ENCODE measurements at places on chromosomes 5 and 9.
A peak's percentile ranks its signal among the peaks of the same experiment; 100 is the strongest.

GRCh38 chr9:38176251-38176650 lies 107.2 kb upstream of the SHB start:
- DNase-seq, result no peak

DNA sequence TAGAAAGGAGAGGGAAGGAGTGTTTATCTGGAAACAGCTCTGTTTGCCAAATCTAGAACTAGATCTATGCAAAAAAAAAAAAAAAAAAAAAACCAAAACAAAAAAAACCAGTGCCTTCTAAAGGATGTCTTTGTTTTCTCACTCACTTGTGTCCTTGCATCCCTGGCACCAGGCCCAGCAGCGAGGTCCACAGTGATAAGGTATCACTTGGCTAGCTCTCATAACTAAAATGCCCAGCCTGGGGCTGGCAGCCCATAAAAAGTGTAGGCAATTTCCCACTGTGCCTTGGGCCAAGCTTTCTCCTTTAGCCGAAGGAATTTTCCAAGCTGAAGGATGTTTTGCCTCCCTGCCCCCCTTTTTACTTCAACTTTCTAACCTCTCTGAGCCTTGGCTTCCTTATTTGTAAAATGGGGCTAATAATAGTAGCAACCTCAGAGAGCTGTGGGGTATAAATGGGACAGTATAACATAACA lies 20.8 kb downstream of the RGS3 start:
- DNase-seq, result no peak

DNA sequence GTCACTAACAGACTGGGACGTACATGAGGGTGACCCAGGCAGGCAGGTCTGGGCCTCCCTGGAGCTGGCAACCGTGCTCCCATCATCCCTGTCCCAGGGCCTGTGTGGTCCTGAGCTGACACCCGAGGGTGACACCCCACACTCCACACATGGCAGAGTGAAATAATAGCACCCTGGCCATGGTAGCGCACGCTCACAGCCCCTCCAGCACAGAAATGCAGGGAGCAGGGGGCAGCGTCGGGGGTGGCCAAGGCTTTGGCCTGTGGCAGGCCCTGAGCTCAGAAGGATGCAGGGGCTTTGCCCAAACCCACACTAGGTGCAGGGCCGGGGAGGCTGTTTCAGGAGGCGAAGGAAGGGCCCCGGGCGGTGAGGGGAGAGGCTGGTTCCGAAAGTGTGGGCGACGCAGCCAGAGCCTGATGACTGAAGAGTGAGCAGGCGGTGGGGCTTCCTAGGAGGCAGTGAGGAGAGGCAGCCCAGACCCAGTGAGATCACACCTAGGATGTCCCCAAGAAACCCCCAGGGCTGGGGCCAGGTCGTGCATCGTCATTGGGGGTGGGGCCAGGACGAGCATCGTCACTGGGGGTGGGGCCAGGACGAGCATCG lies 12.9 kb downstream of the OR2V2 start:
- DNase-seq, result peak; percentile 44

- DNase-seq, result no peak
Observed at GRCh38 chr9:71108937-71109336, 12.5 kb downstream of the TRPM3 start.

- no peak for DNase-seq
Observed at GRCh38 chr9:114108016-114108833, 9.1 kb upstream of the KIF12 start.

DNA sequence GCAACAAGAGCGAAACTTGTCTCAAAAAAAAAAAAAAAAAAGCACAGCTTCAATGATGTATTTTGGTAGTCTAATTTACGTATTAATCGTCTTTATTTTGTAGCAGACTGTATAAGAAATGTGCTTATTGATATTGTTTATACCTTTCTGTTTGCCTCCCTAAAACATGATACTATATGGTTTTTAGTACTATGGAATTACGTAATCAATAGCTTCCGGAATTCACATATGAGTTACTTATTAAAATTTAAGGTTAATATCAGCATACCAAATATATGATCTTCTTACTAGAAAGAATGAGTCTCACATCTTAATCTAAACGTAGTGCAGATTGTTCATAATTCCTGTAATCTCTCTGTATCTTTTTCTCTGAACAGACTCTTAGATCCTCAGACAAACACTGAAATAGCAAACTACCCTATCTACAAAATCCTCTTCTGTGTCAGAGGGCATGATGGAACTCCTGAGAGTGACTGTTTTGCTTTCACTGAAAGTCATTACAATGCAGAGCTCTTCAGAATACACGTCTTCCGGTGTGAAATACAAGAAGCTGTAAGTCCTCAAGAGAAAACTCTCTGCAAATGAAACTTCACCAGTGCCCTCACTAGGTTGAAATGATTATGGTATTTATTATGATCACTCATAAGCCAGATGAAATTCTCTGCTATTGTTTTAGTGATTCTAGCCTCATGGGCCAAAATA lies 44.4 kb upstream of the GPR21 start:
- no peak for DNase-seq

- no peak for DNase-seq
Observed at GRCh38 chr5:41683181-41683580, 172.8 kb upstream of the PLCXD3 start.

DNA sequence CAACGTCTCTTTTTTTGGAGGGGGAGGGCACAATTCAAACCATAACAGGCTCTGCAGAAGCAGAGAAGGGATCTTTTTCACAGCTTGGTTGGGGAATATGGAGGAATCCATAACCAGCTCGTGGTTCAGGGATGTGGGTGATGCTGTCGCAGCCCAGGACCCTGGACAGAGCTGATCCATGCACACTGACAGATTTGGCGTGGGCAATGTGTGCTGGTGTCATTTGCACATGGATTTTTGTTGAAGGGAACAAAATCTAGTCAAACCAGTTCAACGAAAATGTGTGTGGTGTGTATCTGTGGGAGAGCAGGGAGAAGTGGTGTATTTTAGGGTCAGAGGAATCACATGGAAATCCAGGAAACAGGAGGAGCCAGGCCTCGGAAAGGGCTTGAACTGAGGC lies 4.2 kb downstream of the DOCK2 start:
- DNase-seq, result no peak

- DNase-seq, result no peak
Observed at GRCh38 chr9:116549061-116549664, 137.9 kb upstream of the TRIM32 start.

- DNase-seq, result no peak
Observed at GRCh38 chr9:131545003-131545785, at the start of gene PRRT1B. TSS of gene PRRT1B (plus strand) at chr9:131545523. CDS start at chr9:131545616, 93 bp downstream.

DNA sequence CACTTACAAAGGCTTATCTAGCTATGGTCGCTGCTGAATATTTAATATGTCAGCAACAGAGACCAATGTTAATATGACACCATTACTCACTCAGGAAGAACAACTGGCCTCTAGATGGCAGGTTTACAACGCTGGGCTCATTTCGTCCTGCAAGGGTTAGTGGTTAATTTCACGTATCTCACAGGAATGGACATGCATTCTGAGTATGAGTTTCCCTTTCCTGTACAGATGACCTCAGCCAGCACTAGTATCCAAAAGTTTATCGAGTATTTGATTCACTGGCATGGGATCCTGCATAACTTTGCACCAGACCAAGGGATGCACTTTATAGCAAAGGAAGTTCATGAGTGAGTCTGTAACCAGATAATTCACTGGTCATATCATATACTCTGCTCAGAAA lies 8.7 kb upstream of the TRPC7 start:
- no peak for DNase-seq

DNA sequence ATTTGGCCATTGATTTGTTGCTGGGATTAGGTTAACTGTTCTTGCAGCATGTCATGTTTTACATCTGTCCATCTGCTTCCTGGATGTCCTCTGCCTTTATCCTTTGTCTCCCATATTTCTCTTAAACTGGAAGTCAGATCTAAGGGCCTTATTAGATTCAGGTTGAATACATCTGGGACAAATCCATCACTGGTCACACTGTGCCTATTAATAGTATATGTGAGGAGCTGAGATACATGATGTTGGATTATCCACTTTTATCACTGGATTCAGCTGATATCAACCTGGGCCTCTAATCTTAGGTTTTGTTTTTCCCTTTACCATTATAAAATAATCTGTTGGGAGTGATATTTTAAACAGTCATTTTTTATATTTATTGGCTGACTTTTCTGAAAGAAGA lies 41.8 kb upstream of the ROPN1L start:
- no peak for DNase-seq

GRCh38 chr5:12648558-12648957 lies 744.3 kb upstream of the CTNND2 start:
- DNase-seq, result no peak

- DNase-seq, result no peak
Observed at GRCh38 chr9:97517331-97518089, 16.0 kb downstream of the TMOD1 start.

DNA sequence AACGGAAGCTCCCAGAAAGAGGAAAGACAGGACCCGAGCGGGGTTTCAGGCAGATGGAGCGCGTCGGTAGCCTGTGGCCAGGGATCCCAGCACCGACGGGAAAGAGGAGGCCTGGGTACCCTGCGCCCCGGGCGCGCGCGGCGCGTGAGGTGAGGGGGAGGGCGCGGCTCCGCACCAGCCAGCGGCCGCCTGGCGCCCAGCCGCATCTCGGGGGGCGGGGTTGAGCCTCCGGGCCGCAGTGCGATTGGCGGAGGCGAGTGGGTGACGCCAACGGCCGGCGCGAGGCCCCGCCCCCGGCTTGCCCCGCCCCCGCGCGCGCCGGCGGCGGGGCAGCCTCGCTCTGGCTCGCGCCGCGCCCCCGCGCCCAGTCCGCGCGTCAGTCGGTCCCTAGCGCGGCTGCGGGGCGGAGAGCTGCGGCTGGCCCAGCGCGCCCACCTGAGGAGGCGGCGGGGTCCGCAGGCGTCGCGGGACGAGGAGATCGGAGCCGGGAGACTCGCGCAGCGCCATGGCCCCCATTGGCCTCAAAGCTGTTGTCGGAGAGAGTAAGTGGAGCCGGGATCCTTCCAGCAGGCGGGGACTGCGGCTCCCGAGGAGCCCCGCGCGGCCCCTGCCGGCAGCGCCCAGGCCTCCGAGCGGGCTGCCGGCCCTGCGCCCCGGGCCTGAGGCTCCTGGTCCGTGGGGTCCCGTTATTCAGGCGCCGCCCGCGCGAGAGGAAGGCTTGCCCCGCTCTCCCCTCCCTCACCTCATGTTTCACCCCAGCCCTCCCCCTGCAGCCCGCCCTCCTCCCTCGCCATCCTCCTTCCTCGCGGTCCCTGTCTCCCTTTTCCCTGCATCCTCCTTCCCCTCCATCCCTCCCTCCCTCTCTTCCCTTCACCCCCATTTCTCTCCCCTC lies at the start of gene STXBP1:
Gene STXBP1, plus strand, starts transcription at position 379 of the 892 bp plus-strand sequence. Its CDS starts 127 bp downstream, at position 506.
- DNase-seq, result peak; percentile 68

- DNase-seq, result no peak
Observed at GRCh38 chr9:37555786-37556185, 20.4 kb downstream of the FBXO10 start.

DNA sequence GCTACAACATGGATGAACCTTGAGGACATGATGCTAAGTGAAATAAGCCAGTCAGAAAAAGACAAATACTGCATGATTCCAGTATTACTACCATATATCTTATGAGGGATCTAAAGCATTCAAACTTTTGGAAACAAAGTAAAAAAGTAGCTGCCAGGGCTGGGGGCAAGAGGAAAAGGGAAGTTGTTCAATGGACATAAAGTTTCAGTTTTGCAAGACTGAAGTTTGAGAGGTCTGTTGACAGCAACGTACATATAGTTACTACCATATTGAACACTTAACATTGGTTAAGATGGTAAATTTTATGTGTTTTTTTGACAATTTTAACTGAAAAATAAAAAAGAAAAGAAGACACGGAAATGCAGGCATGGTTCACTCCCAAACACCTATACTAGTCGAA lies 77.6 kb downstream of the MAPKAP1 start:
- no peak for DNase-seq

- DNase-seq, result no peak
Observed at GRCh38 chr9:127792417-127793031, 6.7 kb downstream of the CDK9 start.

DNA sequence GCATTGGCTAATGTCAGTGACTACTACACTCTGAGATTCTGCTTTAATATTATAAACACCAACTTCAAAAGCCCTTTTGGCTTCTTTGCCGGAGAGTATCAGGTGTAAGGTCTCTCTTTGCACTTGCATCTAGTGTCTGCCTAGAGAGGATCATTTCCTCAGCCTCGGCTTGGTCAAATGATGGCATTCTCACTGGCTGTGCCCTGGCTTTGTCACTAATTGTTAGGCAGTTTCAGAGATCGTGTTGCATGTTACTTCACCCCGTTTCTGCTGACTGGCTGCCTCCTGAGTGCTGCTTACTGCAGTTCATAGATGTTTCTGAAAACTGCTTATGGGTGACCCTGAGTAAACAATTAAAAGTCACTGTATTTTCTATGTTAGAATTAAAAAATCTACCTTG lies 48.8 kb downstream of the SLC1A3 start:
- no peak for DNase-seq

- DNase-seq, result no peak
Observed at GRCh38 chr9:114271556-114272510, 51.1 kb upstream of the ORM1 start.

- DNase-seq, result no peak
Observed at GRCh38 chr5:168879929-168880328, 300.8 kb upstream of the PANK3 start.

DNA sequence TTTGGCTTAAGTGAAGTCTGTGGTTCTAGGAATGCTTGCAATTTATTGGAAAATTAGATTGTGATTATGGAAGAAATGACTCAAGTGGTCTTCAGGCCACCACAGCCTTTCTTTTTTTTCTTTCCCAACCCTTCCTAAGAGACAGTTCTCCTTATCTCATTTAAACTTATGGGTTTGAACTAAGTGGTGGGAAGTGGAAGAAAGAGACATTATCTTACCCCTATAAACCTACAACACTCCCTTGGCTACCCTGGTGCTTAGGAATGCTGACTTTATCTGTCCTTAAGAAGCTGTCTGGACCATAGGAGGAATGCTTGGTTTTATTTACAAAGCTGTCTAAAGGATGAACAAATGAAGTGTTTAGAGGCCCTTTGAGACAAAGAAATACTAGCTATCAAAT lies 5.1 kb upstream of the ERAP1 start:
- DNase-seq, result no peak

- DNase-seq, result no peak
Observed at GRCh38 chr5:131595088-131596033, 39.7 kb downstream of the RAPGEF6 start.

DNA sequence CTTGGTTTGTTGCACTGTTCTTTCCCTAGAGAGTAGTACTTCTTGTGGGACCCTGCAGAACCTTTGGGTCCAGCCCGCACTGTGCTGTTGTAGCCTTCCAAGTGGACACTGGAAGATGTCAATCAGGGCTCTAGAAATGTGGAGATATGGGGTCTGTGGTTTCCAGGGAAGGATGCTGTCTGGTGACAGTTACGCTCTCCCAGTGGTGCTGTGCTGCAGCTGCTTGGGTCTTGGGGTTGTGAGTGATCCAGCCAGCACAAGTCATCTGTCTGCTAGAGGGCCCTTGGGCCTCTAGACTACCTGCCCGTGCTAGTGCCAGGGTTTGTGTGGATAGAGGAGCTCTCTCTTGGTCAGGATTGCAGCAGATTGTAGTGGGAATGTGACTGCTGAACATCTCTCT lies 484.5 kb downstream of the DMAC1 start:
- DNase-seq, result no peak

- DNase-seq, result no peak
Observed at GRCh38 chr5:127562252-127562651, 44.8 kb downstream of the PRRC1 start.

Data from activated CD4-positive, CD25-positive, alpha-beta regulatory T cell (primary cell).